Endothelial cell (in vitro differentiated cells): ENCODE measurements at places on chromosomes 7 and 10.

DNA sequence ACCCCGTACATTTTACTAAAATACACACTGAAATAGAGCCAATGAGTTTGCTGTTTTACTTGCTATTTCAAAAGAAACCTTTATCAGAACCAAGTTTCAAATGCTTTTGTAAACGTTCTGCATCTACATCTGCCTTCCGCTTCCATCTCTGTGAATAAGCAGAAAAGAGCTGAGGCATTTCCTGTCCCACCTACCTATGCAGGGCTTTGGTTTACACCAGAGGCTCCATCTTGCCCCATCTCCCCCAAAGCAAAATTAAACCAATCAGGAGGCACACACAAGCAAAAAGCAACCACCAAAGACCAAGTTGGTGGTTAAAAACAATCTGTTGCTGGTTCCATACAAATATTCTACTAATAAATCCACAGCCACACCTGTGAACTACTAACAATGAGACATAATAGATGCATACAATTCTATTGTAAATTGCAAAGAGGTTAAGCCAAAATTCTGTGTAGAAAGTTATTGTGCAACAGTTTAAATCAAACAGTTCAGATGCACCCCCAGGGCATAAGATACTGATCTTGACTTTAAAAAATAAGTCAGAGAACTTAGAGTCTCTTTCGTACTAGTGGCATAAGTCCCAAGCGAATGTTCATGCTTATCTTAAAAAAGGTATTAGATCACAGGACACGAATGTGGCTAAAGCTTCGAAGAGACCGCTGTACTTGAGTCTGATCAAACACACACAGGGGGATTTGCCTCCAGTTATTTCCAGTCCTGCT lies 83.9 kb downstream of the FGFR2 start:
- DNase-seq, result no peak

DNA sequence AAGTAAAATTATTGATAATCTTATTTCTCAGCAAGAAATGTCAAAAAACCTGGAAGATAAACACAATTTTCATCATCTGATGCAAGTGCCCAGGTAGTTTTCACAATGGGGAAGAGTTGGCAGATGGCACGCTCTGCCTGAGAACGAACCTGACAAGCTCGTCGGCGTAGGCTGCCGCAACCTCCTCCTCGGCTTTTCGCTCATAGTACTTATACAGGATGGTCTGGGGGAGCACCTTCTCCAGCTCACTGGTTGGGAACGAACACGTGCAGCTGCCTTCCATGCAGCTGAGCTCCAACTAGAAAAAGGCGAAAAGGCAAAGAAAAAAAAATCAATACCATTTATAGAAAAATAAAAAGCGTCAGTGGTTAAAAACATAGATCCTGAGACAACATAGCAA lies 68.9 kb downstream of the RNF216 start:
- DNase-seq, result no peak

DNA sequence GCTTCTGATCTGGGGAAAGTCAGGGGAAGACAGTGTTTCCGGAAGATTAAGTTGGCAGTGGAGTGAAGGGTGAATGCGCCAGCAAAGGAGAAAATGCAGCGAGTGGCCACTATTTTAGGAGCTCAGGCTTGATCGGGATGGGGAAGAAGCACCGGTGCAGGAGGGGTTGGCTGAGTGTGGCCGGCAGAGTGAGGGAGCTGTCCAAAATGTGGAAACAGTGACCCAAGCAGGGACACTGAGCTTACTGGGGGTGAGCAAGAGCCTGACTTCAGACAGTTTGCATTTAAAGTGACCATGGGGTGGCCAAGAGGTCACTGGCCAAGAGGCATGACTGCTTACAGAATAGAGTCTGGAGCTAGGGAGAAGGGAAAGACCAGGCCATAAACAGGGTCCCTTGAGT lies 79.3 kb downstream of the GOLGA7B start:
- DNase-seq, result no peak

GRCh38 chr7:132080467-132080866 lies 495.8 kb downstream of the PLXNA4 start:
- DNase-seq, result no peak

- no peak for DNase-seq
Observed at GRCh38 chr7:152402384-152403250, 33.2 kb downstream of the KMT2C start.

DNA sequence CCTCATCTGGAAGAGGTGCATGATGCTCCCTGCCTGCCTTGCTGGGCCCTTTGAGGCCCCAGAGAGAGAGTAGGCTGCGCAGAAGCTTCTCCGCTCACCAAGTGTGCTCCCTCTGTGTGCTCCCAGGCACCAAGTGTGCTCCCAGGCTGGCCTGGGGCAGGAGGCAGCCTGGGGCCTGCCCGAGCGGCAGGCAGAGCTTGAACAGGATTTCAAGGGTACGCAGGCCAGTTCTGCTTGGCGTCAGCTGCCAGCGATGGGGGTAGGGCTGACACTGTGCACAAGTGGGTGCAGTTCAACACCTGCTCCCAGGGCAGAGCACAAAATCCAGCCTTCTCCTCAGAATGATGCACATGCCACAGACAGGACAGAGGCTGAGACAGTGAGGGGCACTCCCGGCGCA lies 119.7 kb downstream of the FAM53B start:
- DNase-seq, result no peak

DNA sequence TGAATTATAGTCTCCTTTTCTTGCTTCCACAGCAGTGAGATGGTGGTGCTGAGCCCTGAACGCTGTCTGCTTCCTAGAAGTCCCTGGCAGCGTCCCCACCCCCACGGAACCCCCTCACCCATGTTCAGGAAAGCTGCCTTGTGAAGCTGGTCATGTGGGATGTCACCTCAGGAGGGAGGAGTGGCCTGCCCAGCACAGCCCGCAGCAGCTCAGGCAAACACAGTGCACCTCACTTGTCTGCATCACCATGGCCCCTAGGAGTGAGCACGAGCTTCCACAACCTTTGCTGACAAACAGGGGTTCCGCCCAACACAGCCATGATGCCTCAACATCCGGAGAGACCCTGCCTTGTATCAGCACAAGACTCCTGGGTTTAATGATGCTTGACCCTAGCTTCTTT lies 508.9 kb downstream of the RPS24 start:
- DNase-seq, result no peak

- DNase-seq, result peak; percentile 14
Observed at GRCh38 chr10:114703377-114704107, 45.5 kb upstream of the ABLIM1 start.

- no peak for DNase-seq
Observed at GRCh38 chr7:68840991-68841390, 757.3 kb upstream of the AUTS2 start.

- no peak for DNase-seq
Observed at GRCh38 chr7:122166740-122167139, 22.7 kb upstream of the AASS start.

GRCh38 chr7:135584362-135585353 lies 26.9 kb downstream of the NUP205 start:
- no peak for DNase-seq

- DNase-seq, result no peak
Observed at GRCh38 chr10:33085313-33085833, 127.3 kb upstream of the ITGB1 start.

DNA sequence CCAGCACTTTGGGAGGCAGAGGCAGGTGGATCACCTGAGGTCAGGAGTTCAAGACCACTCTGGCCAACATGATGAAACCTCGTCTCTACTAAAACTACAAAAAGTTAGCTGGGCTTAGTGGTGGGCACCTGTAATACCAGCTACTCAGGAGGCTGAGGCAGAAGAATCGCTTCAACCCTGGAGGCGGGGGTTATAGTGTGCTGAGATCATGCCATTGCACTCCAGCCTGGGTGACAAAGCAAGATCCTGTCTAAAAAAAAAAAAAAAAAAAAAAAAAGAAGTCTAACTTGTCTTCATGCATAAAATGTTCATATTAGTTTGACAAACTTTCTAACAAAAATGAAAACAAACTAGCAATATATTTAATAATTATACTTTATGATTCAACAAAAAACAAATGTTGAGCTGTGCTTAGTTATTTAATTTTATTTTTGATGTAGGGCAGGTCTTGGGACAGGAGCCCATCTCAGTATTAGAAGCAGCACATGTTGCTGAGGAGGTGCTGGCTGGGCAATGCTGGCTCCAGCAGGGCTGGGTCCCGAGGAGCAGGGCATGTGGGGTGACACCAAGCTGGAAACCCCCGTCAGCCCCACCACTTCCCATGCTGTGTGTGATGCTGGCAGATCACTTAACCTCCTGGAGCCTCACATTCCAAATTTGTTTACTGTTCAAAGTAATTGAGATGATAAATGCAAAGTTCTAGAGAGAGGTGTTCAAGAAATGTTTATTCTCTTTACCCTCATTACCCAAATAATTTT lies 335.3 kb upstream of the KLF6 start:
- DNase-seq, result no peak

- DNase-seq, result no peak
Observed at GRCh38 chr10:122307669-122308416, 36.7 kb downstream of the BTBD16 start.

- DNase-seq, result no peak
Observed at GRCh38 chr10:7738536-7739407, 35.7 kb downstream of the ITIH2 start.

- no peak for DNase-seq
Observed at GRCh38 chr7:107816011-107816566, 13.1 kb upstream of the SLC26A3 start.
